ENCODE measurements at places on chromosomes 16 and 17. TPM values are rescaled to one million over a fixed set of nuclear protein-coding genes. Genes with fewer than 3 reads are reported as not detected.

Gene ARHGAP44
- not detected for polyA plus RNA-seq

GRCh38 chr17:56815711-56816110 lies 18.0 kb downstream of the C17orf67 start:
- H3K4me3 ChIP-seq, result no peak overlapping the region
- peaks cover 6% of the 10 kb centered on the region for H3K4me1 ChIP-seq
- H3K36me3 ChIP-seq, result no peaks in the 10 kb centered on the region
- H3K27me3 ChIP-seq, result no peaks in the 10 kb centered on the region
- DNase-seq, result no peak
- H3K27ac ChIP-seq, result no peak overlapping the region

- no peak overlapping the region for H3K27ac ChIP-seq
- H3K27me3 ChIP-seq, result peaks cover 52% of the 10 kb centered on the region
- peaks cover 4% of the 10 kb centered on the region for H3K4me1 ChIP-seq
- H3K4me3 ChIP-seq, result no peak overlapping the region
Observed at GRCh38 chr17:7289256-7290032, 5.0 kb downstream of the YBX2 start.

Gene MAP2K3
- polyA plus RNA-seq, result 166 TPM

Gene TEFM
- 7.8 TPM for polyA plus RNA-seq

GRCh38 chr16:89430436-89431157 lies 59.8 kb downstream of the ANKRD11 start:
- peaks cover 20% of the 10 kb centered on the region for H3K4me1 ChIP-seq
- H3K27me3 ChIP-seq, result no peaks in the 10 kb centered on the region
- no peak overlapping the region for H3K27ac ChIP-seq
- H3K4me3 ChIP-seq, result no peak overlapping the region
- no peak for DNase-seq

DNA sequence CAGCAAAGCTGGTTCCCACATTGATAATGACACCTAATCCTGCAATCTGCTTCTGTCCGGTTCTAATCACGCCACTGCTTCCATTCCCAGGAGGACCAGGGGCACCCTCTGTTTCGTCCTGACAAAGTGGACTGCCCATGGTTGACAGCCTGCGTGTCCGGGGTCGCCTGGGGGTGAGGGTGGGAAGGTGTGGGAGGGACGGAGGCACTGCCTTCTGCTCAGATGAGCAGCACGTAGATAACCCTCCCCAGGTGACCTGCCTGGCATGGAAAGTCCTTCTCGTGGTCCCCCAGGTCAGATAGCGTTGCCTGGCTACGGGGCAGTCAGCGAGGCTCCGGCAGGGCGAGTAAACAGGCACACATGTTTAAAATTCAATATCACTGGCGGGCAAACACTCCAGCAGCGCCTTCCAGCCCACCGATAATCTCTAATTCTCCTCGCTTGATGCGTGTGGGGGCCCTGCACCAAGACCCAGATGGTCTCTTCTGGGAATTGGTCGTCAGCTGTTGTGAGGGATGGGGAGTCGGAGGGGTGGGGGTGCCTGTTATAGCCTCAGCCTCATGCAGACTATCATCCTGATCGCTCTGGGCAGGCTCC lies 132.2 kb downstream of the RAP1GAP2 start:
- peaks cover 4% of the 10 kb centered on the region for H3K4me1 ChIP-seq
- peaks cover 65% of the 10 kb centered on the region for H3K36me3 ChIP-seq

Gene ITGAL
- 56.8 TPM for polyA plus RNA-seq

DNA sequence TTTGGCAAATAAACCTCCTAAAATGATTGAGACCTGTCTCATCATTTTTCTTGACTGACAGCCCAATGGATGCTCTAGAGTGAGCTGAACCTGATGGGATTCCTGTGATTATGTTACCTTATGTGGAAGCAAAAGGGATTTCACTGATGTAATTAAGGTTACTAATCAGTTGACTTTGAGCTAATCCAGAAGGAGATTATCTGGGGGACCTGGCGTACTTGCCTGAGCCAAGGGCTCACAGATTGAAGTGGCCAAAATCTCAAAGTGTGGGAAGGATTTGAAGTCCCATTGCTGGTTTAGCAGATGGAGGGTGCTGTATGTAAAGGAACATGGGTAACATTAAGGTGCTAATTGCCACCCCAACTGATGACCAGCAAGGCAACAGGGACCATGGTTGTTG lies 214.0 kb downstream of the CPPED1 start:
- no peak overlapping the region for H3K27ac ChIP-seq
- peaks cover 2% of the 10 kb centered on the region for H3K27me3 ChIP-seq
- no peak overlapping the region for H3K4me3 ChIP-seq
- DNase-seq, result no peak

Gene CCL4L2
- polyA plus RNA-seq, result 25.3 TPM

GRCh38 chr17:32141258-32141657 lies 1.0 kb upstream of the RHOT1 start:
- H3K4me1 ChIP-seq, result peaks cover 49% of the 10 kb centered on the region
- H3K27ac ChIP-seq, result peak overlapping the region; percentile 84
- no peaks in the 10 kb centered on the region for H3K27me3 ChIP-seq
- peak overlapping the region; percentile 100 for H3K4me3 ChIP-seq
- H3K36me3 ChIP-seq, result no peaks in the 10 kb centered on the region
- DNase-seq, result peak; percentile 97

Gene MEFV
- 73.2 TPM for polyA plus RNA-seq

Gene CRYM
- not detected for polyA plus RNA-seq

DNA sequence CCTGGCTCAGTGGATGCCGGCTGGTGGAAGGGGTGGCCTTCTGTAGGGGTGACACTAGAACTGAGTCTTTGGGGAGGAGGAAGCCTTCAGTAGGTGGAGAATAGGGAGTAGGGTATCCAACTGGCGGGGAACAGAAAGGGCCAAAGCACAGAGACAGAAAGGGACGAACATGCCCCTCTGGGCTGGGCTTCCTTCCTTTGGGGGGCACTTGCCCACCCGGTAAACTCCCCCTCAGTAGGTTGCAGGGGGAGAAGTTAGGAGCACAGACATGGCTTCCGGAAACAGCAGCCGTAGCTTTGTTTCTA lies 774 bp downstream of the ENGASE start:
- H3K4me3 ChIP-seq, result peak overlapping the region; percentile 88
- H3K4me1 ChIP-seq, result peaks cover 24% of the 10 kb centered on the region
- DNase-seq, result peak; percentile 2
- H3K27me3 ChIP-seq, result no peaks in the 10 kb centered on the region
- peak overlapping the region; percentile 24 for H3K27ac ChIP-seq

Gene LGALS9B
- not detected for polyA plus RNA-seq

Gene OR3A1
- not detected for polyA plus RNA-seq

DNA sequence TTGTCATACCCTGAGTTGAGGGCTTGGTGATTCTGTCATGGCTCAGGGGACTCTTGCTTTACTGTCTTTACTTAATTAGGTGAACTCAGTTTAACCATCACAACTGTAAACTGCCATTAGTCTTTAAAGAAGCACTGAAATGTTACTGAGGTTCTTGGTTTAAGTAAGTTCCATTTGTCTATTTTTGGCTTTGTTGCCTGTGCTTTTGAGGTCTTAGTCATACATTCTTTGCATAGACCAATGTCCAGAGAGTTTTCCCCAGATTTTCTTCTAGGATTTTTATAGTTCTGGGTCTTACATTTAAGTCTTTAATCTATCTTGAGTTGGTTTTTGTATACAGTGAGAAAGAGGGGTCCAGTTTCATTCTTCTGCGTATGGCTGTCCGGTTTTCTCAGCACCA lies 137.5 kb downstream of the SOCS1 start:
- H3K4me1 ChIP-seq, result peaks cover 18% of the 10 kb centered on the region
- no peak for DNase-seq
- H3K4me3 ChIP-seq, result no peak overlapping the region
- no peaks in the 10 kb centered on the region for H3K27me3 ChIP-seq

Gene MYH1
- not detected for polyA plus RNA-seq

GRCh38 chr16:3580251-3580651 lies 3.0 kb upstream of the NLRC3 start:
- no peak overlapping the region for H3K4me3 ChIP-seq
- H3K4me1 ChIP-seq, result peaks cover 45% of the 10 kb centered on the region
- H3K27me3 ChIP-seq, result no peaks in the 10 kb centered on the region
- peak; percentile 33 for DNase-seq

- peak; percentile 4 for DNase-seq
- H3K27ac ChIP-seq, result no peak overlapping the region
- no peaks in the 10 kb centered on the region for H3K36me3 ChIP-seq
- peaks cover 31% of the 10 kb centered on the region for H3K4me1 ChIP-seq
- peaks cover 2% of the 10 kb centered on the region for H3K27me3 ChIP-seq
Observed at GRCh38 chr17:79781736-79782575, 4.0 kb downstream of the CBX2 start.

- peak overlapping the region; percentile 83 for H3K27ac ChIP-seq
- DNase-seq, result no peak
- no peaks in the 10 kb centered on the region for H3K36me3 ChIP-seq
- H3K27me3 ChIP-seq, result no peaks in the 10 kb centered on the region
- H3K4me3 ChIP-seq, result peak overlapping the region; percentile 58
Observed at GRCh38 chr16:67846063-67846319, 742 bp upstream of the NUTF2 start.

Data from CD14-positive monocyte (primary cell).